NCI-H524 (cell line): ENCODE measurements at places on chromosomes 2 and 18.

- no peak for DNase-seq
Measured at GRCh38 chr2:165793161-165793778, 777 bp downstream of the GALNT3 start.

GRCh38 chr2:170202437-170202836, 24.5 kb downstream of the MYO3B start:
- no peak for DNase-seq

GRCh38 chr18:58324824-58325480, 280.9 kb downstream of the NEDD4L start:
- no peak for DNase-seq

- DNase-seq = no peak
Measured at GRCh38 chr2:58976375-58977071, 735.4 kb upstream of the FANCL start.

DNA sequence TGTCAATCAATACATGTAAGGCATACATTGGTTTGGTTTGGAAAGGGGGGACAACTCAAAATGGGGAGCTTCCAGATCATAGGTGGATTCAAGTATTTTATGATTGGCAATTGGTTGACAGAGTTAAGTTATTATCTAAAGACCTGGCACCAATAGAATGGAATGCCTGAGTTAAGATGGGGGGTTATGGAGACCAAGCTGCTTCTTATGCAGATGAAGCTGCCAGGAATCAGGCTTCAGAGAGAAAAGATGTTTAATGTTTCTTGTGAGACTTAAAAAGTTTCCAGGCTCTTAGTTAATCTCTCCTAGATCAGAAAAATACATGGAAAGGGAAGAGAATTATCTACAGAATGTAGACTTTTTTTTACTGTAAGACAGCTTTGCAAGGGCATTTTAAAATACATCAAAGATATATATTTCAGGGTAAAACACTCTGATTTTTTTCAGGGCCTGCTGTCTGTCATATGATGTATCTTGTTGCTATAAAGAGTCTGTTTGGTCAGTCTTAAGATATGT, 1343.2 kb upstream of the LRRTM1 start:
- DNase-seq = no peak
